Naive thymus-derived CD8-positive, alpha-beta T cell (primary cell): ENCODE measurements at places on chromosomes 7 and 10. TPM values are rescaled to one million over a fixed set of nuclear protein-coding genes. Genes with fewer than 3 reads are reported as not detected.

The EIF4H gene
- 231 TPM for total RNA-seq

The ARMH3 gene
- total RNA-seq = 30.2 TPM

The GDF2 gene
- total RNA-seq = not detected

The POLR2J2 gene
- 39.5 TPM for total RNA-seq

The CACNA2D1 gene
- total RNA-seq = not detected

The SDK1 gene
- 0.11 TPM for total RNA-seq

The GATA3 gene
- 23.5 TPM for total RNA-seq

The HOXA6 gene
- total RNA-seq = not detected

The MYL10 gene
- total RNA-seq = not detected

The DYDC2 gene
- total RNA-seq = not detected

The SERPINE1 gene
- total RNA-seq = not detected

The GAD2 gene
- total RNA-seq = not detected

The PIP4K2A gene
- total RNA-seq = 152 TPM

The ELN gene
- total RNA-seq = not detected

The SMC3 gene
- total RNA-seq = 53.9 TPM

The EN2 gene
- not detected for total RNA-seq

The PTF1A gene
- not detected for total RNA-seq

The ANKRD7 gene
- total RNA-seq = 0.63 TPM

The CPN1 gene
- not detected for total RNA-seq

The TAS2R4 gene
- total RNA-seq = 3.3 TPM

The LRRC17 gene
- 0.60 TPM for total RNA-seq

The GSTK1 gene
- total RNA-seq = 283 TPM

The RAMP3 gene
- not detected for total RNA-seq

The ZMIZ2 gene
- 142 TPM for total RNA-seq

The NCF1 gene
- total RNA-seq = 13.0 TPM

The ADIRF gene
- total RNA-seq = not detected

The UPK3B gene
- total RNA-seq = 7.3 TPM

The FOXI2 gene
- total RNA-seq = not detected

The GLCCI1 gene
- 33.2 TPM for total RNA-seq

The OR6B1 gene
- not detected for total RNA-seq

The SPDYE1 gene
- not detected for total RNA-seq

The INMT gene
- total RNA-seq = 0.52 TPM

The CALML3 gene
- not detected for total RNA-seq

The GIMAP1 gene
- 119 TPM for total RNA-seq

The CPA4 gene
- not detected for total RNA-seq

The TTYH3 gene
- total RNA-seq = 13.7 TPM

The ELFN1 gene
- total RNA-seq = not detected

The PKD1L1 gene
- total RNA-seq = 0.78 TPM

The DRGX gene
- total RNA-seq = not detected

The SPDYE17 gene
- not detected for total RNA-seq

The OPN1SW gene
- total RNA-seq = not detected

The EBLN1 gene
- not detected for total RNA-seq

The SLC35G1 gene
- total RNA-seq = 6.4 TPM

The SEMA3A gene
- 0.30 TPM for total RNA-seq

The ZNF425 gene
- 3.8 TPM for total RNA-seq

The TMEM273 gene
- 0.83 TPM for total RNA-seq

The NODAL gene
- not detected for total RNA-seq

The ASZ1 gene
- not detected for total RNA-seq

The MYH16 gene
- not detected for total RNA-seq

The SLIT1 gene
- total RNA-seq = 0.11 TPM

The IL15RA gene
- 3.6 TPM for total RNA-seq

The AOAH gene
- total RNA-seq = 30.2 TPM

The AIFM2 gene
- total RNA-seq = 4.7 TPM

The NT5C2 gene
- total RNA-seq = 94.7 TPM
